ENCODE measurements at places on chromosomes 13 and 19.

- DNase-seq, result no peak
Observed at GRCh38 chr13:22880741-22881720, 299.7 kb upstream of the SGCG start.

DNA sequence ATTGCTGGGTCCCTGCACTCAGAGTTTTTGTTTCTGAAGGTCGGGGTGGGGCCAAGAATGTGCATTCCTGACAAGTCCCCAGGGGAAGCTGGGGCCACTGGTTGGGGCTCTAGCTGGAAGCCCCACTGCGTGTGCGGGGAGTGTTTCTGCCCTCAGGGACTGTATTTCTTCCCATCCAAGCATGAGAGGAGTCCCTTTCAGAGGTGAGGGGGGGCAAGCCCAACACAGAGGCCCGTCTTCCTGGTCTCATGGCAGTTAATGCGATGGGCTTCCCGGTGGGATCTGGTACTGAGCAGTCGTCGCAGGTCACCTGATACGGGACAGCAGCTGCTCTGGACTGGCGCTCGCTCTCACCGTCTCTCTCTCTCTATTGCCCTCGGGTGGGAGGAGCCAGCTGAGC, 50.4 kb downstream of the GPR12 start:
- no peak for DNase-seq

DNA sequence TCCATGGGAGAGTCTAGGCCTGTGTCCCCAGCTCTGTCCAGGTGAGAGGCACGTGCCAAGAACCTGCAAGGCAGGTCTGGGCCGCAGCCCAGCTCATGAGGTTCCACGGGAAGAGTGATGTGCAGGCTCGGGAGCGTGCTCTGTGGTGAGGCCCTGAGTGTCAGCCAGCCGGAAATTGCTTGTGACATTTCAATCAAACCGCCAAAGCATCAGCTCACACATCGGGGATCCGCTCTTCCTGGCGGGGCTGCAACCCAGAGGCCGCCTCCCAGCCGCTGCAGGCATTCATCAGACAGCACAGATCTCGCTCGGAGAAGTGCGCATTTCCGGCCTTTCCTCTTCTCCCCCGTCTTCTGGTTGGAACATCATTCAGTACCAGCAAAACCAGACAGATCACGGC, 109.3 kb downstream of the KDM4B start:
- no peak for DNase-seq

DNA sequence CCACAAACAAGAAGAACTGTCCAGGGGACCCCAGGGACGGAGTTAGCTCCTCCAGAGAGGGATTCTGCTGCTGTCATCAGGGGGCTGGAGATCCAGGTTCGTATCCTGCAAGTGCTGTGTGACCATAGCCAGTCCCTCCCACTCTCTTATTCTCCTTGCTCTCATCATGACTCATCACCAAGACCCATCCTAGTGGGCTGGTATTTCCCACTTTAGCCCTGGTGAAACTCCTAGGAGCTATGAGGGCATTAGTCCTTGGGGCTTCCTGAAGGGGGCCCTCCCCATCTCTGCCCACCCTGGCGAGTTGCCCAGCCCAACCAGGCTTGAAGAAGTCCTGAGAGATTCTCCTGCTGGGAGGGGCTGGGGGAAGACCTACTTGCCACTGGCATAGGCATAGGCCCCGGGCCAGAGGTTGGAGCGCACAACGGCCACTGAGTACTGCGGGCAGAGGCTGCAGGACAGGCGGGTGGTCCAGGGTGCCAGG, 7.5 kb upstream of the DMWD start:
- no peak for DNase-seq

- DNase-seq, result no peak
Observed at GRCh38 chr13:89486065-89486464, 1814.9 kb downstream of the SLITRK5 start.

GRCh38 chr19:51480590-51480989, 2.3 kb downstream of the CEACAM18 start:
- DNase-seq, result no peak
